Midbrain (tissue), 1 donor: ENCODE measurements at places on chromosomes 3 and 15.

- peak; percentile 39 for DNase-seq
Measured at GRCh38 chr15:24856397-24857390, 98.1 kb upstream of the SNRPN start.

- no peak for DNase-seq
Measured at GRCh38 chr3:63304421-63304820, 26.3 kb downstream of the SYNPR start.

DNA sequence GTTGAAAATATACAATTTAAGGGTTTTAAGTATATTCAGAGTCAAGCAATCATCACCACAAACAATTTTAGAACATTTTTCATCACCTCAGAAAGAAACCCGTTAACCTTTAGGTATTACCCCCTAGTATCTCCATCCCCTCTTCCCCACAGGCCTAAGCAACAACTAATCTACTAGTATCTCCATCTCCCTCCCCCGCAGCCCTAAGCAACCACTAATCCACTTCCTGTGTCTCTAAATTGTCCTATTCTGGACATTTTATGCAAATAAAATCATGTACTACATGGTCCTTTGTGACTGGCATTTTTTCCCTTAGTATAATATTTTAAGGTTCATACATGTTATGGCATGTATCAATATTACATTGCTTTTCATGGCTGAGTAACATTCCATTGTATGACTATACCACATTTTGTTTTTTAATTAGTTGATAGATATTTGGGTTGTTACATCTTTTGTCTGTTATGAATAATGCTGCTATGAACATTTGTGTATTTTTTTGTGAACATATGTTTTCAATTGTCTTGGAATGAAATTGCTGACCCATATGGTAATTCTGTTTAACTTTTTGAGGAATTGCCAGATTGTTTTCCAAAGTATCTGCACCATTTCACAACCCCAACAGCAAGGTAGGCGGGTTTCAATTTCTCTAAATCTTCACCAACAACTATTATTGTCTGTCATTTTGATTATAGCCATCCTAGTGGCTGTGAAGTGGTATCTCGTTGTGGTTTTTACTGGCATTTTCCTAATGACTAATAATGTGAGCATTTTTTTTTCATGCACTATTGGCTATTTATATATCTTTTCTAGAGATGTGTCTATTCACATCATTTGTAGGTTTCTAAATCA is 215.6 kb upstream of the CD96 start:
- DNase-seq = no peak

GRCh38 chr3:130341882-130342281 is 3.6 kb upstream of the COL6A5 start:
- DNase-seq = no peak

- DNase-seq = no peak
Measured at GRCh38 chr15:47513471-47513870, 203.8 kb upstream of the SEMA6D start.
